ENCODE measurements at places on chromosomes 13 and 19.

- DNase-seq: peak; percentile 27
Observed at GRCh38 chr13:111505175-111505777, 184.8 kb downstream of the TEX29 start.

DNA sequence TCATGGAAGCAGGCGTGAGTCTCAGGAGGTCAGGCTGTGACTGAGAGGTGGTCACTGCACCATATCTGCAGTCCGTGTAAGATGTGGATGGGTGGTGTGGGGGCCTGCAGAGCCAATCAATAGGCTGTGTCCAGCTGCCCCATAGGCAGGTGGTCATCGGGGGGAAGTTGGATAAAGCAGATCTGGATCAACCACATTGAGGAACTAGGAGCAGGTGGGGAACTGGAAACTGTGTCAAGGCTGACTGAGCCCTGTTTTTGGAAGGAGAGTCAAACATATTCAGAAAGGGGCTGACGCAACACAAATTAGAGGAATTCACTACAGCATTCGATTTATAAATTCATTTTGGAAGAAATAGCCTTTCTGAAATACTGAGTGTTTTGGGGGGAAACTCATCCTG, 15.0 kb downstream of the CLEC4M start:
- DNase-seq: no peak

DNA sequence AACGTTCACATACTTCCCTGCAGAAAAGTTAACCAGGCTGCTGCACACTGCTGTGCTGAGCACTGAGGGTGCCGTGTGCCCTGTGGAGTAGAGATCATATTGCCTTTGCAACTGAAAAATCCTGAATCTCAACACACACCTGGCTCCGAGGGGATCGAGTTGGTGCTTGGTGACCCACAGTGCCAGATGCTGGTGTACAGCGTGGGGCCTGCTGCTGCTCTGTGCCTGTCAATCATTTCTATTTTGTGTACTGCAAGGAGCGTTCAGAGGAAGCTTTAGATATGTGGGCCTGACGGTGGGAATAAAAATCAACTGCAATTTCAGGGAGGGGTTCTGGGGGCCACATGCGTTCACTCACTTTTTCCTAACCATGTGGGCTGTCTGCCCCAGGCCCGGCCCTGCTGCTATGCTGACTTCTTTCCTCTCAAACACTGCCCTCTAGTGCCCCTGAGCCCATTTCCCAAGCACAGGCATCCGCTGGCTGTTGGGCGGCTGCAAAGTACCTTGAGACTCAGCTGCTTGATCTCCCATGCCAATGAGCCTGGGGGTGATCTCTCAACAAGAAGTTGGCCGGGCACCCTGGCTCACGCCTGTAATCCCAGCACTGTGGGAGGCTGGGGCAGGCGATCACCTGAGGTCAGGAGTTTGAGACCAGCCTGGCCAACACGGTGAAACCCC, 9.7 kb upstream of the LENG8 start:
- DNase-seq: no peak

- DNase-seq: no peak
Observed at GRCh38 chr13:101627556-101627943, 175.1 kb downstream of the ITGBL1 start.

DNA sequence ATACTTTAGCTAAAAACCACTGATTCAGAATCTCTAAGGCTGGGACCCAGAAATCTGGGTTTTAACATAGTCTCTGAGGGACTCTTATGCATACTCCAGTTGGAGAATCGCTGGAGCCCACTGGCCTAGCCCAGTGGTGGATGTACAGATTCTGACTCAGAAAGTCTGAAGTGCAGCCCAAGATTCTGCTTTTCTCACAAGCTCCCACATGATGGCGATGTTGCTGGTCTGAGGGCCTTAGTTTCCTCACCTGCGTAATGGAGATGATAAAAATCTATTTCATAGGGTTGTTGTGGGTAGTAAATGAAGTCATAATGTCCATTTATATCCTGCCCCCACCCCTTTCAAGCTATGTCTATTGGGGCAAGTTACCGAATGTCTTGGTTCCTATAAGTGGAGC, 7.7 kb upstream of the CDADC1 start:
- no peak for DNase-seq

Data from COR-L47 (cell line).